GM12865 (cell line): ENCODE measurements at places on chromosomes 12 and 14.

DNA sequence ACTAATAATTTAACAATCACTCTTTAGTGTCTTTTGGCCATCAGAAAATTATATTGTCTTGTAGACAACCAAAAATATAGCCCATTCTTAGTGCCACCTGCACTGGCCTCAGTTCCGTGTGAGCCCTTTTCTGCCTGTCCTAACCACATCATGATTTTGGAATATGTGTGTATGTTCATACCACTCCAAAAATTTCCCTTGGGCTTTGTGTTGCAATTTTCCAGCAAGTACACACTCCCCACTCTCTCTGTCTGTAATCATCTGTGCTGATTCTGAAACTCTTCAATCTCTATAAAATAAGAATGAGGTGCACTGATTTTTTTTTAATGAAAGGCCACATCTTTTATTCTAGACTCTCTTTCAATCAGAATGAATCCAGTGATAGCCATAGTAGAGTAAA lies 196.0 kb downstream of the PIK3C2G start:
- DNase-seq = no peak

DNA sequence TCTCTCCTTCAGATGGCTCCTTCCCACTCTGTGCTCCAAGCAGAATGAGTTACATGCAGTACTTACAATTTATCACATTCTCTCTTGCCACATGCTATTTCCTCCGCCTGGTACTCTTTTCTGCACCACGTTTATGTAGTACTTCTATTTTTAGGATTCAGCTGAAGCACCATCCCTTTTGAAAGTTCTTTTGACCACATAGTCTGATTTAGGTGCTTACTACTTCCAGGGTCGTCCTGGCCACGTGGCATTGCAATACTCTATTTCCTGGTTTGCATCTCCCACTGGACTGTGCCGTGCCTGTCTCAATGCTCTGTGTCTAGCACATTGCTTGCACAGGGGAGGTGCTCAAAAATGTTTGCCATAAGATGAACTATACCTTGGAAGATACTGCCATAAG lies 16.3 kb upstream of the TBC1D30 start:
- peak; percentile 65 for DNase-seq

GRCh38 chr12:62711631-62712241 lies 223.2 kb downstream of the PPM1H start:
- DNase-seq = no peak

DNA sequence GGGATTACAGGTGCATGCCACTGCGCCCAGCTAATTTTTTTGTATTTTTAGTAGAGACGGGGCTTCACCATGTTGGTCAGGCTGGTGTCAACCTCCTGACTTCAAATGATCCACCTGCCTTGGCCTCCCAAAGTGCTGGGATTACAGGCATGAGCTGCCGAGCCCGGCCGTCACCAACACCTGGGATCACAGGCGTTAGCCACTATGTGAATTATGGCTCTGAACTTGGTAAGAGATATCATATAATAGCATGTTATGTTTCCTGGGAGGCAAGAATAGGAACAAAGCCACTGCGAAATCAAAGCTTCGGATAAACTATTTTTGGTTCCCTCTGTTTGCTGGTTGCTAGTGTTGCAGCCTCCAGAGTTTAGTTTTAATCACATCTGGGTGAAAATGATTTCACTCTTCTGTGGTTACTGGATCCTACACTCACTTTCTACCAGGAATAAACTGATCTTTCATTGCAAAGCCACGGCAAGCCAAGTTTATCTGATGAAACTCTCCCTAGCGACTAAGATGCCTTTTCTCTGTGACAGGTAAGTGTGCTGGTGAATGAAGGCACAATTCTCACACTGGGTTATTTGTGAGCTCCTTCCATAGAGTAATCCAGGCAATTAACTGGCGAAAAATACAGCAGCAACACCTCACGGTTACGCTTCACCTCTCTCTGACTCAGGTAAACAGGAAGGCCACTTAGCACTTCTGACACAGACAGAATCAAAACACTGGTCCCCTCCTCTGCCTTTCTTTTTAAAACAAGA lies 16.7 kb downstream of the SNRNP35 start:
- DNase-seq = no peak

DNA sequence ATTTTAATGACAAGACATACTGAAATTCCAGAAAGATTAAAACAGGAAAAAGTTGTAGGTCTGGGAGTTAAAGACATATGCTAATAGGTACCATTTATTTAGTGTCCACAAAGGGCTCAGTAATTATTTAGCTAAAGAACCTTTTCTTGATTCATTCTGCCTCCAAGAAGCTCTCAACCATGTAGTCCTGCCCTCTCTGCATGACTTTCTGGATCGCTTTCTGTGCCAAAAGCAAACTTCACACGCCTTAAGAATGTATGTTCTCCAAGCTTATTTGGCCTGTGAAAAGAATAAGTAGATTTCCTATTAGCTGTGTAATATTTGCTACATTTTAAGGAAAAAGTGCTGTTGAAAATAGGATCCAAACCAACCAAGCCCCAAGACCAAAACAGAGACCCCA lies 291.7 kb downstream of the C12orf75 start:
- no peak for DNase-seq

- no peak for DNase-seq
Observed at GRCh38 chr12:121866331-121866730, 7.7 kb upstream of the HPD start.

DNA sequence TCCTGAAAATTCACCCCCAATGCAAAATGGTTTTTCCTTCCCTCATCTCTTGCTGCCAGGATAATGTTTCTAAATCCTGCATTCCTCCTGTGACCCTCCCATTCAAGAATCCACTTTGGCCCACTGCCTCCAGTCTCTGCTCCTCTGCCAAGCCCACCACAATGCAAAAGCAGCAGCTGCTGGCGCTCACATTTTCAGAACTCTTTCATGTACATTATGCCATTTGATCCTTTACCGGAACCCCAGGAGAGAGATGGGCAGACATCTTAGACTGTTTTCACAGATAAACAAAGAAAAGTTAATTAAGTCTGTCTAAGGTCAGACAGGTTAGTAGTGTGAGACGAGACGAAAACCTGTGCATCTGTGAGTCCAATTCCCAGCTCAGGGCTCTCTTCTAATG lies 12.9 kb downstream of the LRIG3 start:
- no peak for DNase-seq

DNA sequence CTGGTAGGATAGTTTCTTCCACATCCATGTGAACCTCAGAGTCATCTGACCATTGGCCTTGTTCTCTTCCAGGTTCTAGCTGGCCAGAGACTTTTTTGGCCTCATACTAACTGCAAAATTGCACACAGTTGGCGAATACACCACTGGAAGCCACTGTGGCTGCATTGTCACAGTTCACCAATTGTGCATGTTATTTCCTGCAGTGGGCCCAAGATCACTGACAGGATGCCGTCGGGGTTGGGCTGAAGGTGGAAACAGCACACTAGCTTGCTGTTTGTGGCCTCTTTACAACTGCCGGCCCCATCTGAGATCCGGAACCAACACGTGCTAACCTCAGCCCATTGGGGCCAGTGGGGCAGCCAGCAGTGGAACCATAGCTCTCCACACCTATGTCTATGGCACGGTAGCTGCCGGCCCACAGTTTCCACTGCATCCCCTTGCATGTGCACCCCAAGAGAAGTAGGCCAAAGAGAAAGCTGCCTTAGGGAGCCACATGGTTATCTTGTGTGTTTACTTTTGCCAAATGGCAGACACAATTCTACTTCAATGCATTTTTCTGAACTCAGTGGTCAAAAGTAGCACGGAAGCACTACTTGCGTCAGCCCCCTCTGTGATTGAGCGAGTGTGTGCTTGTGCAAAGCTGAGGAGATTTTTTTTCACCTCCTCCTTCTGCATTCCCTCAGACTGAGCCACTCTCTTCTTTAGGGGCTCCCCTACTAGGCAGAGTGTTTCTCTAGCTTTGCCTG lies 464.0 kb downstream of the RAD51B start:
- peak; percentile 97 for DNase-seq

- no peak for DNase-seq
Observed at GRCh38 chr14:102278631-102278935, 26.4 kb downstream of the MOK start.

- DNase-seq = no peak
Observed at GRCh38 chr12:117032593-117033381, 66.4 kb downstream of the TESC start.

DNA sequence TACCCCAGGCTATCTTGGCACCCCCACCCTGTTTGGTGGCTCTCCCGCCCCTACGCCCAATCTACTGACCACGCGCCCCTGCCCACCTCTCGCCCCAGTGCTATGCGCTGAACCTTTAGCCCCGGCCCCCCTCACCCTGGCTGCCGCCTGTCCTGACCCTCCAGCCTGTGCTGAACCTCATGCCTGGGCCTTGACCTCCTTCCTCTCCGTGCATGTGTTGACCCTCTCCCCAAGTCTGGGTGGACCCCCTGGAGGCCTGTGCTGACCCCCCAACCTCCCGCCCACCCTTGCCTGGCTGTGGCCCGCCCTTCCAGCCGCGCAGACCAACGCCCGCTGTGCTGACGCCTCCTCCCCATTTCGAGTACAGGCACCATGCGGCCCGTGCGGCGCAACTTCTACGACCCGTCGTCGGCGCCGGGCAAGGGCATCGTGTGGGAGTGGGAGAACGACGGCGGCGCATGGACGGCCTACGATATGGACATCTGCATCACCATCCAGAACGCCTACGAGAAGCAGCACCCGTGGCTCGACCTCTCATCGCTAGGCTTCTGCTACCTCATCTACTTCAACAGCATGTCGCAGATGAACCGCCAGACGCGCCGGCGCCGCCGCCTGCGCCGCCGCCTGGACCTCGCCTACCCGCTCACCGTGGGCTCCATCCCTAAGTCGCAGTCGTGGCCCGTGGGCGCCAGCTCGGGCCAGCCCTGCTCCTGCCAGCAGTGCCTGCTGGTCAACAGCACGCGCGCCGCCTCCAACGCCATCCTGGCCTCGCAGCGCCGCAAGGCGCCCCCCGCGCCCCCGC lies 20.7 kb downstream of the DTX1 start:
- peak; percentile 43 for DNase-seq

DNA sequence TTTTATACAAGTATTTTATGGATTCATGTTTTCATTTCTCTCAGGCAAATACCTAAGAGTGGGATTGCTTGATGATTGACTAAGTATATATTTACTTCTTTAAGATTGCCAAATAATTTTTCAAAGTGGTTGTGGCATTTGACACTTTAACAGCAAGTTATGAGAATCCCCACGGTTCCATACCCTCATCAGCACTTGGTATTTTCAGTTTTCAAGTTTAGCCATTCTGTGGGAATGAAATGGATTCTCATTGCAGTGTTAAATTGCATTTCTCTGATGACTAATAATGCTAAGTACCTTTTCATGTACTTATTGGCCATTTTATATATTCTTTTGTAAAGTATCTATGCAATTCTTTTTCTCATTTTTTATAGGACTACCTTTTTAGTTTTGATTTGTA lies 301.5 kb upstream of the DIO3 start:
- DNase-seq = no peak

DNA sequence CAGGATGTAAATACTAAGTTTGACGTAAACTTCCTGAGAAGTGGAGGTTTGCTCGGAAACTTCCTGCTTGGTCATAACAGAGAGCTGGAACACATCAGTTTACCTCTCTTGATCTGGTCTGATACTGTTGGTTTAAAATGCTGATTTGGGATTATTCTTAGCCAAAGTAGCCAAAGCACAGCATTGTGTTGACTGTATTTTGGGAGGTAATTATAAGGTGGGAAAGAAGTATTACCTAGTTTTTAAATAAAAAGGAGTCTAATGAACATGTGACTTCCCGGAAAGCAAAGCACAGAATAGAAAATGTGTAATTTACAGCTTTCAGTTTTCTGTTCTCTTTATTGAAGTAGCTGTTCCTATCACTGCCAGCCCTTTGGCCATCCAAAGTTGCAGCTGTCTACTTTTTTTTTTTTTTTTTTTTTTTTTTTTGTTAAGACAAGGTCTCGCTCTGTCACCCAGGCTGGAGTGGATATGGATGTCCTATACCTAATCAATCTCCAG lies 52.2 kb upstream of the SRP54 start:
- peak; percentile 77 for DNase-seq

- no peak for DNase-seq
Observed at GRCh38 chr14:32809255-32809654, 129.4 kb upstream of the NPAS3 start.

DNA sequence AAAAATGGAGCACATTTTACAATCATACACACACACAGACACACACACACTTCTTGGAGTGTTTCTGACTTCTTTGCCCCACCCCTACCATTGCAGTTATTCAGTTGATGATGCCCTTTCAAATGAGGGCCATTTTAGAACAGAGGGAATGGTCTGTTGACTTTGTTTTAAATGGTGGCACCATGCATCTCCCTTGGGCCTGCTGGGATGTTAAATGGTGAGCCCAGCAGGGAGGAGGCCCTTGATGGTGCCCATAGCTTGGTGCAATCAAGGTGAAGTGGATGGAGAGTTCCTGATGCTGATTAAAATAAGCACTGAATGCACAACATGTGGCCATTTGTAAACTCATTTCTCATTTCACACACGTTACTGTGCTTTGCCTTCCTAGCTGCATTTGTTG lies 13.3 kb downstream of the C12orf75 start:
- no peak for DNase-seq

GRCh38 chr14:21534576-21534975 lies 8.4 kb upstream of the SALL2 start:
- DNase-seq = no peak

- DNase-seq = no peak
Observed at GRCh38 chr12:25670076-25671055, 117.3 kb upstream of the LMNTD1 start.

- DNase-seq = peak; percentile 78
Observed at GRCh38 chr14:20697273-20698017, 8.9 kb downstream of the ANG start.

- DNase-seq = peak; percentile 62
Observed at GRCh38 chr14:106395456-106396050, 869.2 kb downstream of the TMEM121 start.

DNA sequence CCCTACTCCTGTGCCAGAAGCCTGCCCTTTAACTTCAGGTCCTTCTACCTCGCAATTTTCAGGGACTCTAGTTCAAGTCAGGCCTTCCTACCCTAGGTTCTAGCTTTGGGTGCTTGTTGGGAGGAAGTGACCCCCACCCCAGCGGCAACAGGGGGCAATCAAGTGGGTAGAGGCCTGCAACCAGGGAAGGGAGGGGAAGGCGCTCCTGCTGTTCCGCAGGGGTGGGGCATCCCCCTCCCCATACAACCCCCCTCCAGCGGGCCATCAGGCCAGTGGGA lies 204 bp upstream of the PRPH start:
- no peak for DNase-seq

DNA sequence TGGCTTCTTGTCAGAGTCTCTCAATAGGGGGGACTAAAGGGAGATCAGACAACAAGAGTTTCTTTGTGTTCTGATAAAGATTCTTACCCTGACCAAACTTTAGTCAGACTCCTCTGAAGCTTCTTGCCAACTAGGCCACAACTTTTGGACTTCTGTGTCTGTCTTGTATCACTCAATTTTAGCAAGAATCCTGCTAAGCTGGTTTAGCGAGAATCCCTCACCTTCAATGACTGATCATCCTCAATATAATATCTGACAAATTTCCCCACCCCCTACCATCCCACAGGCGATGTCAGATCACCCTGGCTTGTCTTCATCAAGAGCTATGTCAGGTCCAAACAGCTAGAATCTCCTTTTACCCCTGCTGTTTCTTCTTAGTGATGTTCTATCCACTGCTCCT lies 215.2 kb downstream of the RASSF9 start:
- DNase-seq = no peak

- DNase-seq = no peak
Observed at GRCh38 chr12:116821291-116821690, 60.0 kb downstream of the HRK start.
